SJSA1 (cell line): ENCODE measurements at places on chromosomes 5 and 9. TPM values are rescaled to one million over a fixed set of nuclear protein-coding genes. Genes with fewer than 3 reads are reported as not detected.

The CAAP1 gene
- 13.5 and 16.5 TPM in 2 replicates for total RNA-seq

The RC3H2 gene
- 29.4 and 41.1 TPM in 2 replicates for total RNA-seq

DNA sequence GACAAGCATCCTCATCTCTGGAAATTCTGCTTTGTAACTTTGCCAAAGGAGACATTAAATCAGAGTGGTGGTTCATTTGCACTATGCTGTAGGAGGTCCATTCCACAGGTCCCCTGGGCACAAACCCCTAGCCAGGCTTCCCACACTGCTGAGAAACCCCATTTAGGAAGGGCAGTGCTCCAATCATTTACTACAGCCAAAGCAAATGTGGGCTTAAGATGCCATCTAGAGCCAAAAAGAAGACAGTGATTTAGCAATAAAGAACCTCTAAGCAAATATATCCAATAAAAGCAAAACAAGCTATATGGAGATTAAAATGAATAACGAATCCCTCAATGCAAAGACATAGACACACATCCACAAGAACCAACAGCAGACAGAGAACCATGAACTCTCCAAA, 129.0 kb upstream of the ALDH1B1 start:
- peak; percentile 11 for DNase-seq

- no peak for DNase-seq
Measured at GRCh38 chr5:16467363-16468219, 2.0 kb upstream of the ZNF622 start.

DNA sequence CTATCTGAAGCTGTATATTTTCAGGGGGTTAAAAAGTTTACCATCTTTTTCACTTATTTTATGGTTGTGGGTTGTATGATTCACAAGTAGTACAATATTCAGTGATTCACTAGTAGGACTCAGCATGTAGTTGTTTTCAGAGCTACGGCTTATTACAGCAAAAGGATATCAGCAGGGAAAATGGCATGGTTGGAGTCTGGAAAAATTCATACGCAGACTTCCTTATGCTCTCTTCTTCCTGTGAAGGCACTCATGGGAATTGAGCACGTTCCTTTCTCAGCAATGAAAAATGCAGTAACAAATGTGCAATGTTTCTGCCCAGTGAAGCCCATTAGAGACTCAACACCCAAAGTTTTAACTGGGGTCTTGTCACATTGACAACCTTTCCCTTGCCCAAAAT, 250.5 kb downstream of the KCNN2 start:
- DNase-seq: no peak

DNA sequence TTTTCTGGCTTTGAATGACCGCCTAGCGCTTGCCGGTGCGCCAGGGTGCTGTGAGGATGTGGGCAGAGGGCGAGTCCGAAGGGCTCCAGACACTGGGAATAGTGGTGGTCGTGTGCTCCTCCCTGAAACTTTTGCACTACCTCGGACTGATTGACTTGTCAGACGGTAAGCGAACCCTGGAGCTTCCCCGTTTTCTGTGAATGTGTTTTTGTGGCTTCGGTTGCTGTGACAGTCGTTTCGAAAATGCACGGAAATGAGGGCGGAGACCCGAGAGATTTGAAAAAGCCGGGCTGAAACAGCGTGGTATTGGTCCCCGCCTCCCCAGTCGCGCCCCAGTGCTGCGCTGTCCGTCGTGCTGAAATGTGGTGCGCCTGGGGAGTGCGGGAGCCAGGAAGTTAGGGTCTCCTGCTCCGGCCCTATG, 102.5 kb upstream of the GABRP start:
- peak; percentile 59 for DNase-seq

DNA sequence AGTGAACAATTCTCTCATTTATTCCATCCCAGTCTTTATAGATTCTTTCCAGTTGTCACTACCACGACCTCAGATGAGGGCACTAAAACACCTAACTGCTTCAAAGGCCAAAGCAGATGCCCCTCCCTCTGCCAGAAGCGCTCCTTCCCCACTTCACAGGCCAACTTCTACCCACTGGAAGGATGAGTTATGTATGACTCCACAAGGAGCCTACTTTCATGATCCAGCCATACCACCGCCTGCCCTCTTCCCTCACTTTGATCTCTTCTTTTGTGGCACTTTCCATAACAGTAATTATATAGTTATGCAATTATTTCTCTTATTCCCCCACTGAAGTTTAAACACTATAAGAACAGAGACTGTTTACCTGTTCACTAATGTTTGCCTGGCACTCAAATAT, 93.7 kb downstream of the HOMER1 start:
- DNase-seq: no peak

- no peak for DNase-seq
Measured at GRCh38 chr5:99331061-99331460, 402.3 kb upstream of the CHD1 start.

- DNase-seq: peak; percentile 18
Measured at GRCh38 chr5:98827161-98827560, 53.7 kb downstream of the RGMB start.

DNA sequence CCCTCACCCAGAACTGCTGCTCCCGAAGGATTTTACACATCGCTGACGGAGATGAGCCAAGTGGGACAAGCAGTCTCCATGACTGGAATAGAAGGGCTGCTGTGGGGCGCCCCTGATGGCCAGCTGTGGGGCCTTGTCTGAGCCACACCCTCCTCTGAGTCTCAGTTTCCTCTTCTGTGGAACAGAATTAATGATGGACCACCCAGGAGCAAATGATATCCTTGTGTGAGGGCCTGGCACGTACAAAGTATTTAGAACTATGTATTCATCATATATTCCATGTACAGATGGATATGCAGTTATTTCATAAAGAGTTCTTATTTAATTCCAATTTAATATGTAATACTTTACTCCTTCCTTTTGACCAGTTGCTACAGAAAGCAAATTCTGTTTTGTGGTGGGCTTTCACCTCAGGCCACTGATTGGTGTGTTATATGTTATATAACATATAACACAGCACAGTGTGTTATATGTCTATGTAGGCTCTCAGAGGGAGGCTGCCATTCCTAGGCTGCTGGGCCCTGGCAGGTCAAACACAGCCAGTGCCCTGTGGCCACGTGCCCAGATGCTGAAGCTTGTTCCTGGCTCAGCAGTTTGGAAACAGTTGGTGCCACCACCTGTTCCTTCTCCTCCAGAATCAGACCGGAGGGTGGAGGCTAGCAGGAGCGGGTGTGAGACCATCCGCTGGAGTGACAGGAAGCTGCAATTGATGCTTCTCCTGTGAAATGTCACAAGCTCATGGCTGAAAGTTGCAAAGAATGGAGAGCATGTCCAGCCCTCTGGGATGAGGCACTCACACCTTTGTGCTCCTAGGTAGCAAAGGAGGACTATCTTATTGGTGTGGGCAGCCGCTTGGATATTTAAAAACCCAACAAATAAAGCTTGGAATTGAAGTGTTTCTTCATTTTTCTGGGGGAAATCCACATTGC, 4.4 kb upstream of the FGD3 start:
- no peak for DNase-seq

DNA sequence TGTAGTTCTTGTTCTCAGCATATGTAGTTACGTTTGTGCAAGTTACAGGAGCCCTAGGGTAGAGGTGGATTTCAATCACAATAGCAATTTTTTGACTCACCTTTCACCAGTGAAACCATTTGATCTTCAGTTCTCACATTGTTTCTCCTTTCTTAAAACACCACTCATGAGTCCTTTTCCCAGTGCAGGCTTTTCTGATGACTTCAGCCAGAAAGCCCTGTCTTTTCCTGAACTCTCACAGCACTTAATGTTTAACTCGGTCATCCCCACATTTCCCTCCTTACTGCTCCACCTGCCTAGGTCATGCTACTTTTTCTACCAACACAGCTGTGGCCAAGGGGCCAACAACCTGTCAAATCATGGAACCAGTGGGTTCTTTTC, 37.9 kb downstream of the ARHGEF28 start:
- no peak for DNase-seq

DNA sequence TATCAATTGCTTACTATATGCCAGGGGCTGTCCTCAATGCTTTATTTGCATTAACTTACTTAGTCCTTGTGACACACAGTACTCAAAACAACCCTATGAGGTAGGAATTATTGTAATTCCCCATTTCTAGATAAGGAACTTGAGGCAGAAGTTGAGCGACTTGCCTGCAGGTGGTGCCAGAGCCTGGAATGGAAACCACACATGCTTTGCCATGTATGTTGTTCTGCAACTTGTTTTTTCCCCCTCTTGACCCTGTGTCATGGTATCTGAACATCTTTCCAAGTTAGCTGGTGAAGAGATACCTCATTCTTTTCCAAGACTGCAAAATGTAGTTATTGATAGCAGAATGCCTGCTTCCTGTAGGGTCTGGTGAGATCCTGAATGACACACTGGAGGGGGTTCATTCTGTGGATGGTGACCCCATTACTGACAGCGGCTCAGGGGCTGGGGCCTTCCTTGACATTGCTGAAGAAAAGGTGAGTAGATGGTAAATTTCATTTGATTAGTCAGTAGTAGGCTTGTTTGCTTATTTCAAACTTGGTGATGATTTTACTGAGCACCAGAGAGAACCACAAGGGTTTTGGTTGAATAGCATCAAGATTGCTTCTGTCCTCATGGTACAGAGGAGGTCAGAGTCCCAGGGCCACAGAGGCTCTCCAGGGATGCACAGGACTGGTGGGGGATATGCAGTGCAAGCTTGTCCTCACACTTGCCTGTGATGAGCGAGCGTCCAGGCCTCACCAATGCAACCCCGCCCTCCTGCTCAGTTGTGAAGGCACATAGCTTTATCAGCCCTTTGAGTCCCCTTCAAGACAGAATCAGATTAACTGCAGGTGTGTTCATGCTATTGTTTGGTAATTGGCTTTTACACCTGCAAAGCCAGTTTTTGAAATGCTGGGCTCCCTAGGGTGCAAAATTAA, 57.0 kb downstream of the COL15A1 start:
- no peak for DNase-seq
